SW480 (cell line): ENCODE measurements at places on chromosomes 3 and 15.

- no peak for DNase-seq
These were observed 26.4 kb upstream of the TNFAIP8L3 start for GRCh38 chr15:51121118-51121517.

DNA sequence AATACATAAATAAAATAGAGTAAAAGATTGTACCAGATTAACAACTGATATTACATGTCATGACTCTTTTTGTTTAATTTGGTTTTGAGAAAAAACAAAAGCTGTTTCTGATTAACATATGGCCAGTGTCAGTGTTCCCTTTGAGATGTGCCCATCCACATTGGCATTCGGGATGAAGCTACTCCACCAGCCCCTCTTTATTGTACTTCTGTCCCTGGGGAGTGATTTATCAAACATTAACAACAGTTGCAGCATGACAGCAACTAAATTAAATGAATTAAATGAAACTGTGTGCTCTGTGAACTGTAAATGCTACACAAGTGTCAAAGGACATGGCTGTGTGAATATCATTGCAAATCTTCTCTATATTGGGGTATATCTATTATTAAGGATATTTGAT is 25.9 kb upstream of the MTMR10 start:
- no peak for DNase-seq

GRCh38 chr15:22877607-22878006 is 39.1 kb downstream of the NIPA2 start:
- no peak for DNase-seq

- no peak for DNase-seq
These were observed 48.6 kb downstream of the CHST2 start for GRCh38 chr3:143167969-143168854.

DNA sequence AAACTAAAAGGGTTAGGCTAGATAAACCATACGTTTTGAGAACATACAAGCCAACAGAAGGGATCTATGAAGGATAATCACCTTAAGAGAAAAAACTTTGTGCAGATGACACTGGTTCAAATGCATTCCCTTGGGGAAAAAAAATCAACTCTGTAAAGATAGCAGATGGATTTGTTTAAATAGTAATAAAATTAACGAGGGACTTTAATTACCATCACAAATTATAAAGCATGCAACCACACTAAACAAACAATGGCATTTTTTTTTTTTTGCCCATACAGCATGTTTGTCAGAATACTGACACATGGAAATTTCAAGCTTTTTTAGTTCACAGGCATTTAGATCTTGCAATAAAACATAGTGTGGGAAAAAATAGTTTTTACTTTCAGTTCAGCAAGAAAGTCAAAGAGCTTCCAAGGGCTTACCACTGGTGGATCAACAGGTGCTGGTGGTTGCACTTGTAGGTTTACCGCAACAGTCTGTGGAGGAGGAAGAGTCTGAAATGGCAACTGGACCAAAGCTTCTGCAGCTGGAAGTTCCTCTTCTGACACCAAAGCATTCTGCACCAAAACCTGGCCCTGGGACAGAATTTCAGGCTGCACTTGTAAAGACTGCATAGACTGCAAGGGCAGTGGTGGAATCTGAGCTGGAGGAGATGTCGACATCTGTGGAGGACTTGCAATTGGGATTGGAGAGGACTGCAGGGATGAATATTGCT is 53.1 kb downstream of the PHC3 start:
- DNase-seq, result no peak

DNA sequence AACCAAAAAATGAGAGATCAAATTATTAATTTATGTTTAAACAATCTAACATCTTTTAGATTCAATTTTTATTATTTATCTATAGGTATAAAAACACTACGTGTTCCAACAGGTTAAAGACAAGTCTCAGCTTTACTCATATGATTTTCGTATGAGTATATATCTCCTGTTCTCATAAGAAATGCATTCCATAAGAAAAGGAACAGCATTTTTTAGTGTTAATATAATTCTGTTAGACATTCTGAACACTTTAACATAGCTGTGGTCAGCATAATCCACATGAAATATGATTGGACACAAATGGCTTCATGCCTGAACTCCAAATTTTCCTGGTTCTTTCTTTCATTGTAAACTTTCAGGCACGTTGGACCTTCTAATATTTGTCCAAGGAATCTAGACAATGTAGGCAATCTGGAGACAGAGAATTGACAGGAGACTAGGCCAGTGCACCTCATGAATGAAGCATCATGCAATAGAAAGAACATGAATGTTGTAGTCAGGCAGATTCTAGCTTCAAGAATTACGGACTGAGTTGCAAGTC is 1122.0 kb upstream of the ALCAM start:
- no peak for DNase-seq

DNA sequence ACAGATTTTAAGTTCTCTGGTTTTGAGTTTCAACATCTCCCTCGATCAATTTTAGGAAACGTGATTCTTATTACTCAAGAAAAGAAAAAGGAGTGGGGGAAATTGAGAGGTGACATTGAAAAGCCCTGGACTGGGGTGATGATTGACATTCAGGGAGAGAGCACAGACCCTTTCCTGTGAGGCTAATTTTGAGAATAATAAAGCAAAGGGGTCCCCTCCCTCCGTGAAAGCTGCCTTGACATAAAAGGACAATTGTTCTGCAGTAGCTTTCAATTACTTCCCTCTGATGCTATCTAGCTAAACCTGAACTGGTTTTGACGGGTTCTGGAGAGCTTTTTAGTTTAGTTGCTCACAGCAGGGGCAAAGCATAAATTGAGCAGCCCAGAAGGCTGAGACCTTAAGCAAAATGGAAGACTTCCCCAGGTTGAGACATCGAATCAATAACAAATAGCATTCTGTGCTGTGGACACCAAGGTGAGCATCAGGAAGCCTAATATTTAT is 14.4 kb upstream of the CMTM8 start:
- no peak for DNase-seq

- DNase-seq, result no peak
These were observed 128.4 kb downstream of the NECTIN3 start for GRCh38 chr3:111200027-111200426.

DNA sequence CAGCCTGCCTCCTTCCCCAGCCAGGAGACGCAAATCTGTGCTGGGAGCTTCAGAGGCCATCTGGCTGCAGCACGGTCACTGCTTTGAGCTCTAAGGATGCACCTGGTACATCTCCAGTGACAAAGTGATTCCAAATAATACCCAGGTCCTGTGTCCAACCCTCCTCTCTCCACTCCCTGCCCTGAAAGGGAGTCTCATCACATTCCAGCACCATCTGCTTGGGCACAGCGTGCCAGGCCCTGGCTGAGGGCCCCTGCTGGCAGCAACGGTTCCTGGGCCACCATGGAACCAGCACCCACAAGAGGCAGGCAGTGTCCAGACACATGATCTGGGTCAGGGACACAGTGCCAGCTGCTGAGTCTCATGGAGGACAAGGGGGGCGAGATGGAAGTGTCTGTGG is 81.3 kb downstream of the MTHFS start:
- DNase-seq, result no peak

GRCh38 chr3:32237670-32238452 is 619 bp upstream of the CMTM8 start:
- DNase-seq, result peak; percentile 59

- DNase-seq, result no peak
These were observed at the start of gene CGNL1 for GRCh38 chr15:57375827-57376695. TSS of gene CGNL1 (plus strand) at chr15:57376505. CDS start at chr15:57438000, 61,495 bp downstream.

DNA sequence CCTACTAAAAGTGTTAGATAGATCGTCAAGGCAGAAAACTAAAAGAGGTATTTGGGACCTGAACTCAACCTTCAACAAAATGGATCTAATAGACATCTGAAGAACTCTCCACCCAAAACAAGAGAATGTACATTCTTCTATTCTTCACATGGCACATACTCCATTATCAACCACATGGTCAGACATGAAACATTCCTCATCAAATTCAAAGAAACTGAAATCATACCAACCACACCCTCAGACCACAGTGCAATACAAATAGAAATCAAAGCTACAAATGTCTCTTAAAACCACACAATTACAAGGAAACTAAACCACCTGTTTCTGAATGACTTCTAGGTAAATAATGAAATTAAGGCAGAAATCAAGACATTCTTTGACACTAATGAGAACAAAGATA is 984.1 kb upstream of the GBE1 start:
- peak; percentile 29 for DNase-seq

DNA sequence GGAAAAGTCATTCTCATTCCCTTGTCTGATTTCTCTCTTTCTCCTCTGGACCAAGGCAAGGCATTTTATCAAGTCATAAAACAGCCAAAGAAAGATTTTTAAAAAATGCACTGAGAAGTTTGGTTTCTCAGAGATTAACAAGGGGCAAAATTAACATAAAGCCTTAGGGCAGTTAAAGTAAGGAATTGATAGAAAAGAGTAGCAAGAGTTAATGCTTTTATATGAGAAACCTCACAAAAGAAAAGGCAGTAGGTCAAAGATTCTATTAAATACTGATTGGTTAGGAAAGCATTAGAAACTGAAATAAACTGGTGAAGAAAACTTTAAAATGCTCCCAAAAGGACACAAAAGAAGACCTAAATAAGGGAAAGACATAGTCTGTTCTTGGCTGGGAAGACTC is 121.0 kb upstream of the PRTG start:
- DNase-seq, result no peak

GRCh38 chr15:67707520-67708283 is 117.6 kb upstream of the SKOR1 start:
- DNase-seq, result no peak

- no peak for DNase-seq
These were observed 495.5 kb downstream of the NLGN1 start for GRCh38 chr3:173893066-173893465.

- no peak for DNase-seq
These were observed 192.2 kb downstream of the FOXP1 start for GRCh38 chr3:71391361-71391760.

- DNase-seq, result peak; percentile 13
These were observed 37.9 kb downstream of the PPCDC start for GRCh38 chr15:75061272-75061671.

- DNase-seq, result no peak
These were observed 5.2 kb downstream of the RCCD1 start for GRCh38 chr15:90959894-90960293.

DNA sequence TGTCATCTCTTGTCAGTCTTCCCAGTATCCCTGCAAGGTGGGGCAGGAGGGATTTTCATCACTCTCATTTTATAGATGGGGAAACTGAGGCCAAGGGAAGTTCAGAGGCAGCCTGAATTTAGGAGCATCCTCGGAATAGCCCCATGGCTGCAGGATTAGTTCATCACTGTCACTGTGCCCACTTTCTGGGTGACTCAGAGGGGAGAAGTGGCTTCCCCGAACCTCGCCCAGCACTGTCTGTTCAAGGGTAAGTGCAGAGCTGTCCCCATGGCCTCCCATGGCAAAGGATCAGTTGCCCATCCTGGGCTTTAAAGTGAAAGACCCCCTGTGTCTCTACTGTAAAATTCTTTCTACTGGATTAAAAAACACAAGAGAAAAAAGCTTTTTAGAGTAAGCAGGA is 60.0 kb upstream of the SEC13 start:
- no peak for DNase-seq

- no peak for DNase-seq
These were observed 2.0 kb upstream of the TRIM59 start for GRCh38 chr3:160451602-160452001.

- DNase-seq, result no peak
These were observed 400.9 kb downstream of the TBL1XR1 start for GRCh38 chr3:176796371-176796770.

- DNase-seq, result peak; percentile 88
These were observed 87.0 kb upstream of the ALDH1L1 start for GRCh38 chr3:126267169-126267975.

GRCh38 chr3:8793242-8793641 is 23.8 kb upstream of the OXTR start:
- no peak for DNase-seq

DNA sequence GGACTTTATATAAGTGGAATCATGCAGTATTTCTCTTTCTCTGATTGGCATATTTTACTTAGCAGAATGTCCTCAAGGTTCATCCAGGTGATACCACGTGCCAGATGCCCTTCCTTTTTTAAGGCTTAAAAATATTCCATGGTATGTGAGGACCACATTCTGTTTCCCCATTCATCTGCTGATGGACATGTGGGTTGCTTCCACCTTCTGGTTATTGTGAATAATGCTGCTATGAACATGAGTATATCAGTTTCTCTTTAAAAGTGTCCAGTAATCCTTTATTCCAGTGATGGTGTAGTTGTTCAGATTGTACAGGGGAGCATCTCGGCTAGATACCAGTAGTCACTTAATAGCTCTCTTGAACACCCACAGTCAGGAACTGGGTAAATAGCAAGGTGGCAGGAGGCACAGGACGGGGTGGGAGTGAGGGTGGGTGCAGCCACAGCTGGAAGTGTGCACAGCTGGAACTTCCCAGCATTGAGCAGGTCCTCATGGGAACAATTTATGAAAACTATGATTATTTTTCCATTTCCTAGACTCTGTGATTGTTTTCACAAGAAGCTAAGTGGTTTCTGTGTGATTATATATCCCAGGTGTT is 50.3 kb upstream of the ATG7 start:
- no peak for DNase-seq

DNA sequence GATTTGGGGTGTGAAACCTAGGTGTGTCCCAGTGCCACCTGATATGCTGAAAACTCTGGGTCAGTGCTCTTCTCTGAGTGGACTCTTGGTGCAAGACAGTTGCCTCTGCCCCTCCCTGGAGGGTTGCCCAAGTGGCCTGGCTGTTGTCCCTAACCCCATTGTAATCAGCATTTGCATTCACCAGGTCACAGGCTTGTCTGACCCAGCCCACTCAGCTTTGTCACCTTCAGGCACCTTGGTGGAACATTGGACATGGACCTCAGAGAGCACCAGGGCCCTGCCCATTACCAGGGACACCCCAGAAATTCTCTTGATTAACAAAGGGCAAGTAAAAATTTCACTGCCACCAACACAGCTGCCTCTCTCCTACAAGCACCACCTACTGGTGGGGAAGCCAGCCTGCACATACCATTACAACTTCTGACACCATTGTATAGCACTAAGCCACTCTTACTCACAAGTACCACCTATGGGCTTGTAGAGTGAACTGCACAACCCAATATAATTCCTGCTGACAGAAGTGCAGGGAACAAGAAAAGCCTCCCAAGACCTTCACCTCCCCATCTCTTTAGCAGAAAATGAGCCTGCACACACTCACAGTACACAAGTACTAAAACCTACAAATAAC is 324.6 kb downstream of the EPHA6 start:
- no peak for DNase-seq

DNA sequence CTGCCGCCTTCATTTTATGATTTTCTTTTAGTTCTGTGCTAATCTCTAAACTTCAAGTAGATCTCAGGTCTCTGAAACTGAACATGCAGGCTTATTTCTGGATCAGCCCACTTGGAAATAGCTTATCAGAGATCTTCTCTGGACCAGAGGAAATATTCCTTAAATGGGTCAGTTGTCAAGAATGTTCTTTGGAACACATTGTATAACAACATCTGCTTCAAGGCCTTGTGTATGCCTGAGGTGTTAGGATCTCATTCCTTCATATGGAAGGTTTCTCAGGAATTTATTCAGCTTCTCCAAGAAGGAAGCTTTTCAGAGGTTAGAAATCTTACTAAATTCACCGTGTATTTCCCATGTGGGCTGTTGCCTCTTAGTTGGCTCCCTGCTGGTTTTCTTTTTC is 47.4 kb downstream of the SYN2 start:
- no peak for DNase-seq

- no peak for DNase-seq
These were observed 62.8 kb downstream of the ABHD2 start for GRCh38 chr15:89150762-89151664.
